GM12892 (cell line): ENCODE measurements at places on chromosomes 5 and 9.

GRCh38 chr9:134655586-134656333 lies 14.2 kb downstream of the COL5A1 start:
- no peak for DNase-seq

- DNase-seq: peak; percentile 13
Measured at GRCh38 chr5:80346055-80346454, 26.3 kb downstream of the SPZ1 start.

DNA sequence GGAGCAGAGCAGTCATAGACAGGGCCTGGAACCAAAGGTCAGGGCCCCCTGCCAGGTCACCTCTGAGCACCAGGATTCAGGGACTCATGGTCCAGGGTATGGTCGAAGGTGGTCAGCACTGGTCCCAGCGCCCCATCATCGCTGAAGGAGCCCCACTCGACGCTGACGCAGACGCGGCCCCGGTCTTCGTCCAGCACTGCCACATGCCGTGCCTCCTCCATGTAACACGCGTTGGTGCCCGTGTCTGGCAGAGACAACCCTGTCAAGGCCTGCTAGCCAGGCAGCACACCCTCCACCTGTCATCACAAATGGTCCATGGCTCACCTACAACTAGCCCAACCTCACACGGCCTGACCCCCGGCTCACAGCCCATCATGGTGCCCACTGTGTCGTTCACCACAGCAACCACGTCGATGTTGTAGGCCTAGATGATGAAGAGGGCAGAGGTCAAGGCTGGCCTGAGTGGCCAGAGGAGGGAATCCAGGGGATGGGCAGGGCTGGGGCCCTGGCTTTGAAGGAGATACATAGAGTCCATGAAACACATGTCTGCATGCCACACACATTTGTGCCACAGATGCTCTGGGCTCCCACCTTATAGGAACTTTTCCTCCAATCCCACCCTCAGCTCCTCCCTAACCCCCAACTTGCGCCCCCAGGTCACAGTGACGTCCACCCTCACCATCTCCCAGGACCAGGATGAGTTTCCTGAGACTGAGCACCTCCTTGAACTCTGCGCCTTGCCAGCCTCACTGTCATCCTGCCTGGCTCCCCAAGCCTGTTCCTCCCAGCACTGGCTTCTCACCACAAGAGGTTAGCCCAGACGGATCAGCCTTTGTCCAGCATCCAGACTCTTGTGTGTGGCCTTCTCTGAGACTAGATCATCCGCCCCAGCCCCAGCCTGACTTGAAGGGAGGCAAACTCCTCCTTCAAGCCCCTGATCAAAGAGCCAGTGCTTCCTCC lies 9.5 kb downstream of the HK3 start:
- DNase-seq: no peak

GRCh38 chr5:55692509-55692908 lies 19.6 kb downstream of the SLC38A9 start:
- DNase-seq: no peak

DNA sequence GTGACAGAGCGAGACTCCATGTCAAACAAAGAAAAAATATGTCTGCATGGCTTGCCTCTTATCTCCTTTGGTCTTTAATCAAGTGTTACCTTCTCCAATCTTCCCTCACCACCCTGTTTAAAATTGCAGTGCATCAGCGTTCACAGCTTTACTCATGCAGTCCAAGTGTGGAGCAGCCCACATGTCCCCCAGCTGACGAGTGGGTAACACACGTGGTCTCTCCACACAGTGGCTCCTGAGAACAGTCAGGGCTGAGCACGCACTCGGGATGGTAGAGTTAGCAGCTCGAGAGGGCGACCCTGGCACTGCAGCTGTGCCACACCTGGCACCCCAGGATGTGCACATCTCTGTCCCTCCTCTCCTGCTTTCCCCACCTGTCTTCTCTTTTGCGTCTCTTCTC lies 25.9 kb upstream of the CFAP157 start:
- DNase-seq: no peak

- DNase-seq: no peak
Measured at GRCh38 chr9:129584136-129584535, 36.8 kb downstream of the C9orf50 start.

DNA sequence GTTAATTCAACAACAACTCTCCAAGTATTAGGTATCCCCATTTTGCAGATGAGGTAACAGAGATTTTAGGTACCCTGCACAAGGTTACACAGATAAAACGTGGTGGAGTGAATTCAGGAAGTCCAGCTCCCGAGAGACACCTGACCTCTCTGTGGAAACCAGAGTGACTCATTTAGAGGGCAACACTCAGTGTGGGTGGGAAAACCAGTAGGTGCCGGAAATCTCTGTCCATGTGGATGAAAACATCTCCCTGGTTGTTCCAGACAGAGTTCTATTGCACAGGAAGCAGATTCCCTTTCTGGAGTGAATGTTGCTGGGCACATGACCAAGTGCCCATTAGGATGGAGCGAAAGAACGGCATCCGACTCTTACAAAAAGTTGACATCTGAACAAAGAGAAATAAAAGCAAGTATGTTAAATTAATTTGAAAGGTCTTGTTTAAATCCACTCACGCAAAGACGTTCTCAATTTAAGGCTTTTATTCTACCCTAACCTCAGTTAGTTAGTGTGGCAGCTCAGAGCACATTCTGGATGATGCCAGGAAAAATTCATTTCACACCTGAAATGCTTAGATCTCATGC lies 391.9 kb upstream of the WWC1 start:
- DNase-seq: no peak

- DNase-seq: no peak
Measured at GRCh38 chr5:6856653-6857052, 143.4 kb downstream of the TENT4A start.

- DNase-seq: no peak
Measured at GRCh38 chr5:37926732-37927131, 86.9 kb upstream of the GDNF start.

GRCh38 chr5:58886315-58887207 lies 303.7 kb downstream of the RAB3C start:
- peak; percentile 33 for DNase-seq

- no peak for DNase-seq
Measured at GRCh38 chr5:178230879-178231538, 1.6 kb downstream of the PHYKPL start.

- DNase-seq: no peak
Measured at GRCh38 chr9:79709743-79710674, 138.2 kb downstream of the TLE4 start.

DNA sequence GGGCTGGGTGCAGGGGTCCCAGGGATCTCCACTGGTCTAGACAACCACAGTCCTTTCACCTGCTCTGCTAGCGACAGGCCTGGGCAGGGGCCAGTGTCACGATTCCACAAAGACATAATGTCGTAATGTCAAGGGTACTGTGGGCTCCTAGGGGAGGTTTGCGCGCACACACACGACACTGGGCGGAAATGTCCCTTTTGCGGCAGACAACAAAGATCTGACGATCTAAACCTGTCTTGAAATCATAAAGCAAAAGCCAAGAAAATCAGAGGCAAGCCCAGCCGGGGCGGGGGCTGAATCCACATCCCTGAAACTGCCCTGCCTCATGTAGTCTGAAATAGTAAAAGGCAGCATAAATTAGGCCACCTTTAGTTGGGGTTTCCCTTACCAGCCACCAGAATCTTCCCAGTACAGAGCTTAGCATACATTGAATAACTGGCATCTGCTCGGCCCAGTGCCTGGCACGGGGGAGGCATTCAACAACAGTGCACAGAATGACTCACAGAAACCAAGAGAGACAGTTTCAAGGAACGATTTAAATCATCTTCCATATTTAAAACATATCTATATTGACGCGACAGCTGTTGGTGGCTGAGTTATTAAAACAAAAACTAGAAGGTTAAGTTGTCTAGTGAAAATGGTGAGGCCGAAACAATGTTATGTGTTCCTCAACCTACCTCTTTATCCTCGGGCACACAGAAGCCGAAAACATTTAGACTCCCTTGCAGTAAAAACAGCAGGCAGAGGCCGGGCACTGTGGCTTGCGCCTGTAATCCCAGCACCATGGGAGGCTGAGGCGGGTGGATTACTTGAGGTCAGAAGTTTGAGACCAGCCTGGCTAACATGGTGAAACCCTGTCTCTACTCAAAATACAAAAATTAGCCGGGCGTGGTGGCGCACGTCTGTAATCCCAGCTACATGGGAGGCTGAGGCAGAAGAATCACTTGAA lies 151.0 kb downstream of the MYO10 start:
- no peak for DNase-seq

- DNase-seq: no peak
Measured at GRCh38 chr9:135969064-135969683, 8.0 kb upstream of the UBAC1 start.

DNA sequence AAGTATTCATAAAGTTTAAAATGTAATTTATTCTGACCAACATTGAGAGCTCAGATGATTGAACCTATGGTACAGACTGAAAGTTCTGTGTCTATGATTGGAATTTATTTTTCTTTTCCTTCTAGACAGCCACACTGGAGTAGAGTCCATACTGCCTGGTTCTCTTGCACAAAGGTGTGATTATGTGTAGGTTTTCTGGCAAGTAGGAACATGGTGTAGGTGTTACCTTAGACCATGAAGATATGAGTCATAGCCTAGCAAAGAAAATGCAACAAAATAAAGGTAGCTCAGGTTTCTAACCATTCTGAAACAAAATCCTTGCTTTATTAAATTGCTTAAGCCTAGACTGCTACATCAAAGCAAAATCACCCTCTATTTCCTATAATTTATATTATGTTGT lies 143.4 kb downstream of the CDH12 start:
- no peak for DNase-seq

- no peak for DNase-seq
Measured at GRCh38 chr9:15306068-15306756, 804 bp downstream of the TTC39B start.

GRCh38 chr5:35212122-35212982 lies 17.9 kb downstream of the PRLR start:
- no peak for DNase-seq

GRCh38 chr5:160773646-160774410 lies 78.2 kb downstream of the ATP10B start:
- DNase-seq: no peak

DNA sequence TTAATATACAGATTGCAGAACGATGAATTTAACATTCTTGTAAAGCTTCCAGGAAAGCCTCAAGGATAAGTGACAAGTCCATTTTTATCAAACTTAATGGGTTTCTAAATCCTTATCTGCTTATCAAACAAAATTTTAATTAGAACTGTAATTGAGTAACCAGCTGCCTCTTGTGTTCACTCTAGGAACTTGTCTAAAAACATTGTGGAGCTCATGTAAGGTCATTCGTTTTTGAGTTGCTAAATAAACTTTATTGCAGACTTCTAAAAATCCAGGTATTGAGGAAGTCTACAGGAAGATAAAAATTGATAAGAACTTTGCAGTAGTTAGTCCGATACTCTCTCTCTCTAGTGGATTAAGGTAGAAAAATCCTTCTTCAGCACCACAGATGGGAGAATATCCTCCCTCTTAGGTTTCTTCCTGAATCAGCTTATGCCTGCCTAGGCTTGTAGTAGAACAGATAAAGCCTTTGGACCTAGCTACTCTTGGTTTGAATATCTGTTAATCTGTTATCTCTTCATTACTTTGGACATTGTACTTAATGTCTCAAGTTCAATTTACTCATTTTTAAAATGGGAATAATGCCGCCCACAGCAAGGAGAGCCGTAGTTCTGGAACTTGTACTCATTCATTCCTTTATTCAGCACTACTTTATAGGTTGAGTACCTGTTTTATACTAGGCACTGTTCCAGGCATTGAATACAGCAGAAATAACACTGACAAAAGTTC lies 60.0 kb upstream of the DHFR start:
- DNase-seq: no peak
